ENCODE measurements at places on chromosomes 12 and 14. TPM values are rescaled to one million over a fixed set of nuclear protein-coding genes. Genes with fewer than 3 reads are reported as not detected.

The MMP19 gene
- total RNA-seq = 0.38 TPM

The UNC79 gene
- 0.01 TPM for total RNA-seq

The TMEM119 gene
- total RNA-seq = not detected

The ISM2 gene
- total RNA-seq = 0.43 TPM

The NXPH4 gene
- total RNA-seq = 3.8 TPM

The CBLN3 gene
- 1.0 TPM for total RNA-seq

The SLC22A17 gene
- 5.5 TPM for total RNA-seq

The APOF gene
- total RNA-seq = not detected

The TNFAIP2 gene
- 283 TPM for total RNA-seq

The WNK1 gene
- 90.5 TPM for total RNA-seq

The ACSS3 gene
- not detected for total RNA-seq

The EML5 gene
- 0.32 TPM for total RNA-seq

The HCAR2 gene
- 0.06 TPM for total RNA-seq

The PLBD2 gene
- 28.4 TPM for total RNA-seq

The CSAD gene
- 6.8 TPM for total RNA-seq

The LBHD2 gene
- total RNA-seq = not detected

The HSPB8 gene
- 21.9 TPM for total RNA-seq

The CCDC184 gene
- total RNA-seq = 2.8 TPM

The ESPL1 gene
- 18.2 TPM for total RNA-seq

The BICDL1 gene
- total RNA-seq = 4.5 TPM

The CALCOCO1 gene
- total RNA-seq = 22.9 TPM

The FAM186B gene
- total RNA-seq = 0.11 TPM

Data from A549 treated with AZD2906 at 1 μM for 4 hours (cell line).